Stimulated activated CD8-positive, alpha-beta memory T cell treated with anti-CD3 and anti-CD28 coated beads, Interleukin-2, amount 100 ng/mL, for 1 hour (primary cell): ENCODE measurements at places on chromosomes 4 and X.

- DNase-seq: no peak
Measured at GRCh38 chr4:124083711-124084110, 628.8 kb downstream of the ANKRD50 start.

DNA sequence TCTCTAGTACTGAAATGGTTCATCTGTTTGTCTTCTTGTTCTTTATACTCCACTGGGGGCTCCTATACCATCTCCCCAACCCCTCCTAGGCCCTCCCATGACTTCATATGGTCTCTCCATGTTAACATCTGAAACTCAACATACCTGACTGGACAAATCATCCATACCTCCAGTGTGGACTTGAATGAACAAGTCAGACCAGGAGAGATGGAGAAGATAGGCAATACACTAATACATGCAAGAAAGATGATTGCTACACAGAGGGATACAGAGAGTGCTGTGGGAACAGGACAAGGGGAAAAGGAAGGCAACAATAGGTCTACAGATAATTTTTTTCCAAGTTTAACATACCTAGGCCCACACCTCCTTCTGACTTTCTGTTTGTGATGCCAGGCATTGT, 175.1 kb downstream of the FHIP1A start:
- no peak for DNase-seq

DNA sequence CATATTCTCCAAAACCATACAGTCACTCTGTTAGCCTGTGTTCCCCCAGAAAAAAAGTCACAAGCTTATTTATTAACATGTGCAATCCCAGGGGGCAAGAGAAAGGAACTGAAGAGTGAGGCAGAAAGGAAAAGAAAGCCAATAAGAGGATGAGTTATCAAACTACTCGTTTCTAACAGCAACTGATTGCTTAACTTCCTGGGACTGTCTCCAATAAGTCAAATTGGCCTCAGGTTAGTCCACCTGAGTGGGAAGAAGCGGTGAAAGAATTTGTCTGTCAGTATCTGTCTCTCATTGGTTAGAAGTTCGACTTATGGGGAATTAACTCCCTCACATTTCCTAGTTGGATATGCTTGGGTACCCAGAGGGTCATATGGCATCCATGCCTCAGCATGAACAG, 14.1 kb downstream of the F9 start:
- no peak for DNase-seq

GRCh38 chr4:20878806-20879205, 178.5 kb downstream of the PACRGL start:
- no peak for DNase-seq

GRCh38 chr4:38176165-38176564, 216.0 kb downstream of the PTTG2 start:
- DNase-seq: no peak

DNA sequence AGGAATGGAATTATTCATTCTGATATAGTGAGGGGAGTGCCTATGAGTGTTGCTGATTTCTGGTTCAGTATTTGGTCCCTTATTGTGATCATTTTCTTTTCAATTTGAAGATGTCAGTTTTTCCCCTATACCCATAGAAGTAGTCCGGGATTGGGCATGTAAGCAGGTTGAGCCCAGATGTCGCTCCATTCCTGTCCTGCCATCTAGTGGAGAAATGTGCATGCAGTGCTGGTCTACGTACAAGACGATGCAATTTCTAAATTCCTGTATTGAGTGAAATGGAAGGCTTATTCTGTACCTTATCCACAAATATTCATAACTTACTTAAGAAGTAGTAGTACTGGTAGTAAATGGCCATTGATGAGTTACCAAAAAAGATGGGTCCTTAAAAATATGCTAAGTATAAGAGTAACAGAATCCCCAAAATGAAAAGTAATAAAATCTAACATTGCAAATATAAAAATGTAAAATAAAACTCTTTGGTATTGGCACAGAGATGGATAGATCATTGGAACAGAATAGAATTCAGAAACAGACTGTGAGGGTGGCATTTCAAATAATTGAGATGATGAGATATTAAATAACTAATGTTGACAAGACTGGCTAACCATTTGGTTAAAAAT, 60.9 kb downstream of the UGT8 start:
- DNase-seq: no peak

- no peak for DNase-seq
Measured at GRCh38 chr4:56466910-56467283, 520 bp upstream of the SRP72 start.

GRCh38 chr4:25021216-25021615, 9.5 kb downstream of the LGI2 start:
- DNase-seq: no peak

DNA sequence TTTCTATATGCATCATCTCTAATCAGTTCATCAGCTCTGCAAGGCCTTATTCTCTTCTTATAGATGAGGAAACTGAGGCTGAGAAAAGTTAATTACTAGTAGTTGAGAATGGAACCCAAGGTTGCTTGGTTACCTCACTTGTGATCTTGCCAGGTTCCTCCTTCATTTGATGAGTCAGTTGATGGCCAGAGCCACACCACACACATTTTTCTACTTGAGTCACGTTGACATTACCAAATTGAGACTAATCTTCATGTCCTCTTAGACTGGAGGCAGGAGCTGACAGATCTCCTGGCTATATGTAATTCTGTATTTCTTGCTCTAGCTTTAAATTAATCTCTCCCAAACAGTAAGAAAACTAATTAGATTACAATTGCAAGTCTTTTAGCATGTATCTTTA, 428.4 kb downstream of the AFF2 start:
- DNase-seq: no peak

GRCh38 chr4:159555873-159556272, 453.0 kb downstream of the RAPGEF2 start:
- no peak for DNase-seq

DNA sequence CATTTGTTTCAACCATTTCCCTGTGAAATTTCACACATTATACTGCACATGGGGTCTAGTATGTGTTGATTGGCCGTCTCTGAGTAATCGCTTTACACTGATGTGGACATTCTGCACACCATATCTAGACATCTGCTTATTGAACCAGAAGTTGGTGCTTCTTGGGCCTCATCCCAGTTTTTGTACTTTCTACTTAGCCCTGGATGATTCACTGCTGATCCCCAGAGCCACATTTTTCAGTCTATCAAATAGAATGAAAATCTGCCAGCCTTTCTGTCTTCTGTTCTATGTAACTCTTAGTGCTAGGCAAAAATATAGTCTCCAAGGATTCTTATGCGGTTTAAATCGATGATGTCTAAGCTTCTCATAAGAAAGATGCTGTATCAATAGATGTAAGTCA, 40.5 kb upstream of the RELL1 start:
- DNase-seq: no peak

GRCh38 chr4:112109360-112110058, 35.7 kb upstream of the FAM241A start:
- no peak for DNase-seq
